Activated CD4-positive, alpha-beta T cell treated with anti-CD3 and anti-CD28 coated beads for 36 hours (primary cell): ENCODE measurements at places on chromosomes 4 and X. TPM values are rescaled to one million over a fixed set of nuclear protein-coding genes. Genes with fewer than 3 reads are reported as not detected.

DNA sequence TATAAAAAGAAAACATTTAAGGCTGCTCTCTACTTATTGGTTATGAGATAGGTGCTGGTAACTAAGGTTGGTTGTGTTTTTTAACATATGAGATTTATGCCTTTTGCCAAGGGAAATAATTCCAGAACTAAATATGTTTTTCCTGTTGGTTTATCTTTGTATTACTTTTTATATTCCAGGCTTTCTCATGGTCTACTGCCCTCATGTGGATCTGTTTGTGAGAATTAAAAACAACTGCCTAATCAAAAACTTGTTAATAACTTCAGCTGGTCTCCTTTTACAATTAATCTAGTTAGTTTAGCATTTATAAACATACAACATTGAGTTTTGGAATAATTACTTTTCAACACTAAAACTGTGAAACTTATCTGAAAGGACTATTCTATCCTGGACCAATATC is 1208.3 kb downstream of the ADGRL3 start:
- DNase-seq = no peak

- DNase-seq = no peak
These were observed 48.0 kb downstream of the SORCS2 start for GRCh38 chr4:7240306-7240705.

DNA sequence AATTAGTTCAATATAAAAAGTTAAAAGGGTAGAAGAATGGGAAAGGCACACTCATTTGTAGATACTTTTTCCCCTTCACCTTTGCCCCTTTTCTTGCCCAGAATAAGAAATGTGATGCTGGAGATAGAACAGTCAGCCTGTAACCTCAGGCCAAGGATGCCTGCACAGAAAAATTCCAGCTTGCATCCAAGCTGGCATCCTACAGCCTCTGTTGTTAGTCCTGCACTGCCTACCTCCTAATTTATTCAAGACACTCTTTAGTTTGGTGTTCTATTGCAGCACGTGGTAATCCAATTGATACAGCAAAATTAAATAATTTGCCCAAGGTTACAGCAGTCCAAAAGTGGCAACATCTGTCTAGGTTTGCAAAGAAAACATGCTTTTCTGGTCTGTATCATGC is 9.7 kb upstream of the USO1 start:
- DNase-seq = no peak

DNA sequence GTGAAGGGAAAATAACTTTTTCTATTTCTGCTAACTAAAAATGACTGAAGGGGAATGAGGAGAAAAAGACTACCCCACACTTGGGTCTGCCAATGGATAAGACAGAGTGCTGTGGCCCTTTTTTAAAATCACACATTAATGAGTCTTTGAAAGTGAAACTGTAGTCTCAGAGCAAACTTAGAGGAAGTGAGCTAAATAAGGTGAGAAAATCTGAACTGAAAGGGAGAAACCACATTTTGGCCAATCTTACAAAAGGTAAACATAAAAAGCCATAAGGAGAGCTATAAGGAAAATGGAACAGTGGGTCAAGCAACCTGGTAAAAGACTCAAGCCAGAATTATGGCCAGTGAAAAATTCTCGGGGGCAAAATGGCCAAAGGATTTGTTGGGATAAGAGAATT is 755.1 kb upstream of the IGFBP7 start:
- no peak for DNase-seq

DNA sequence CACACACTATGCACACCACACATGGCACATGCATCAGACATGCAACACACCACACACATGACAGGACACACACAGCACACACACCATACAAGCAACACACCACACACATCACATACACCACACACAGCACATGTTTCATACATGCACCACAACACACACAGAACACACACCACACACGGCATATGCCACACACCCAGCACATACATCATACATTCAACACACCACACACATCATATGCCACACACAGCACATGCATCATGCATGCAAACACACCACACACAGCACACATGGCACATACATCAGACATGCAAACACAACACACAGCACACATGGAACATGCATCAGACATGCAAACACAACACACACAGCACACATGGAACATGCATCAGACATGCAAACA is 80.7 kb upstream of the LRPAP1 start:
- DNase-seq = no peak

GRCh38 chrX:119181491-119181890 is 53.9 kb upstream of the KIAA1210 start:
- peak; percentile 11 for DNase-seq

GRCh38 chrX:27591938-27592337 is 1.8 kb downstream of the DCAF8L2 start:
- DNase-seq = no peak

- no peak for DNase-seq
These were observed 57.8 kb upstream of the HCCS start for GRCh38 chrX:11053351-11053750.

DNA sequence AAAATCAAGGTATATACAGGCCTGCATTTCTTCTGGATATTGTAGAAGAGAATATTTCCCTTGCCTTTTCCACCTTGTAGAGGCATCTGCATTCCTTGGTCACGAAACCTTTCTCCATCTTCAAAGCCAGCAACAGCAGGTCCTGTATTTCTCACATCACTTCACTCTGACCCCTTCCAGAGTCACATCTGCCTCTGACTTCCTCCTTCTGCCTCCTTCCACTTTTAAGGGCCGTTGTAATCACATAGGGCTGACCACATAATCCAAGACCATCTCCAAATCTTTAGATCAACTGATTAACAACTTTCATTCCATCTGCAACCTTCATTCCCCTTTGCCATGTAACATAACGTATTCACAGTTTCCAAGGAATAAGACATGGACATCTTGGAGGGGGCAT is 38.3 kb upstream of the NDP start:
- DNase-seq = no peak

DNA sequence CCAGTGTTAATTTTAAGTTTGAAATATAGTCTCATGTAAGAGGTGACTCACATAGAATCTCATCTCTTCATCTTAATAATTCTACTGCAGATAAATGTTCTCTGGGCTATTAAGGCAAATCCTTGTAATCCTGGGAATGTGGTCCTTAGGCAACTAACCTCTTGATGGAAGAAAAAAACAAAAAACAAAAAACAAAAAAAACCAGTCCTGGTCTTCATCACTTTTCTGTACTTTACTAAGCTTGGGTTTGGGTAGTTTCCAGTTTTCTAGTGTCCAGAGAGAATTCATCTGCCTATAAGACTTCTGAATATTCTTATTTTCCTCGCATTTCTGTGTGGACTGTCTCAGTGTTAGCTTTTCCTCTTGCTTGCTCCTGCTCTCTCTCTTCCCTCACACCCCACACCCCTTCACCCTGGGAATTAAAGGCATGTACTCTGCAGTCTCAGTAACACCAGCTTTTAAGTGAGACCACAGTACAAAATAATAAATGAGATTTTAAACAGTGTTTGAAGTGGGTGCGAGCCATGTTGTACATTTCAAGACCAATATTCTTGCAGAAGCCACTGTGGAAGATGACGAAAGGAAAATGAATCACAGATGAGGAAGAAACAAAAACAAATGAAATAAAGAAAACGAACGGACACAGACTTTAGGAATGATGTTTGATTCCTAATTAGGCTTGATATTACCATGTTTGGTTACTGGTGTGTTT is 51.7 kb downstream of the HAND2 start:
- no peak for DNase-seq

- DNase-seq = no peak
These were observed 271.9 kb upstream of the GATB start for GRCh38 chr4:152032722-152033131.

Gene ACOT9
- 31.7 TPM for total RNA-seq

Gene CXCL8
- total RNA-seq = 0.80 TPM
